Stimulated activated naive CD8-positive, alpha-beta T cell treated with anti-CD3 and anti-CD28 coated beads, Interleukin-15, Interleukin-2, amounts not matched to agents 100 U/mL and 50 U/mL, for 24 hours (primary cell): ENCODE measurements at places on chromosomes 16 and 17.

DNA sequence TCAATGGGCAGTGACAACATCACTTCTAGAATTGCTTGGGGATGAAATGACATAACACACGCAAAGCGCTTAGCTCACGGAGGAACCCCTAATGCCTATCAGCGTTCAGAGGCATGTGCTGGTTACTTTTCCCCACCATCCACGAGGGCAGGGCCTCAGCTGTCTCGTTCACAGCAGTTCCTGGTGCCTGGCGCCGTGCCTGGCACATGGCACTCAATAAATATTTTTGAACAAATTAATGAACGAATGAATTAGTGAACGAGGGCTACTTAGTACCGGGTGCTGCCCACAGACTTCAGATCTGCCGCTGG is 14.1 kb upstream of the CIBAR2 start:
- DNase-seq, result no peak

DNA sequence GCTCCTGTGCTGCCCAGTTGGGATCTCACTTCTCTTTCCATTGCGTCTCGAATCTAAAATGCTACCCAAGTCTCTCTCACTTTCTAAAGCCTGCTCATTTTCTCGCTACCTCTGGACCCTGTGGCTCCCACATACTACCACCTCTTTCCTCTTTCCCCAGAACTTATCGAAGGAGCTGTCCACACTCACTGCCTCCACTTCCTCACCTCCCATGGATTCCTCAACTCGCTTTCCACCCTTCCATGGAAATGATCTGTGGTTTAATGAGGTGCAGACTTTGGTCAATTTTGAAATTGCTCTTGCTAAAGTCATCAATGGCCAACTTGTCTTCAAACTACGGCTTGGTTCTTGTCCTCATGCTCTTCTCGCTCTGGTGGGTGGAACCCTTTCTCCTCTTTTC is 37.2 kb upstream of the ETV4 start:
- DNase-seq, result no peak

GRCh38 chr16:70698901-70699300 is 13.0 kb upstream of the MTSS2 start:
- no peak for DNase-seq

DNA sequence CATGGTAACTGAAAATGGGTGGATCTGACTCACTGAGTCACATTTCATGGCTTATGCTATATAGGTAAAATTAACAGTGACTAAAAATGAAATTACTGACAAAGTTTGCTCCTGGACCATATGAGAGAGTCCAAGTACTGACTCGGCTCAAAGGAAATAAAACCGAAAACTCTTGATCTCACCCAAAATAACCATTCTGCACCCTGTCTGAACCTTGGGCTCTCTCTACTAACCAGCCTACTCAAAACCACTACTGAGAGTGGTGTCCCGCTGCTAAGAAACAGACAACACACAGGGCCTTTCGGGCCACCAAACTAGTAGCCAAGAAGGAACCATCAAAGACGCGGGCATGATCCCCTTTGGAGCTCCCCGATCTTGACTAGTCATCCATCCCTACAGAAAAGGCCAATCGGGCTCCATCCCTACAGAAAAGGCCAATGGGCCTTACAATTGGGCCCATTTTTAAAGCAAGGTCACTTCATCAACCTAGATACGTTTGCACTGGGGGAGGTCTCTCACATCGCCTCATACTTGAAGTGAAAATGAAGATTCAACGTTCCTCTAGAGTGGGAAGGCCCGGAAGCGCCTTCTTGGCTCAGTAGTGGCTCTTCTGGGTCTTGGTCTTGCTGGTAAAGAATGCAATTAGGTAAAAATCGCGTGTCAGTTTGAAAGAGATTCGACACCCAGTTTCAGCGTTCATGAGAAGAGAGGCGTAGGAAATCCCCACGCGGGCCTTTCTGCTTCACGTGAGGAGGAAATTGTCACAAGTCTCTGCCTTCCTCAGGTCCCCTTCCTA is 720 bp upstream of the ZPBP2 start:
- peak; percentile 51 for DNase-seq

DNA sequence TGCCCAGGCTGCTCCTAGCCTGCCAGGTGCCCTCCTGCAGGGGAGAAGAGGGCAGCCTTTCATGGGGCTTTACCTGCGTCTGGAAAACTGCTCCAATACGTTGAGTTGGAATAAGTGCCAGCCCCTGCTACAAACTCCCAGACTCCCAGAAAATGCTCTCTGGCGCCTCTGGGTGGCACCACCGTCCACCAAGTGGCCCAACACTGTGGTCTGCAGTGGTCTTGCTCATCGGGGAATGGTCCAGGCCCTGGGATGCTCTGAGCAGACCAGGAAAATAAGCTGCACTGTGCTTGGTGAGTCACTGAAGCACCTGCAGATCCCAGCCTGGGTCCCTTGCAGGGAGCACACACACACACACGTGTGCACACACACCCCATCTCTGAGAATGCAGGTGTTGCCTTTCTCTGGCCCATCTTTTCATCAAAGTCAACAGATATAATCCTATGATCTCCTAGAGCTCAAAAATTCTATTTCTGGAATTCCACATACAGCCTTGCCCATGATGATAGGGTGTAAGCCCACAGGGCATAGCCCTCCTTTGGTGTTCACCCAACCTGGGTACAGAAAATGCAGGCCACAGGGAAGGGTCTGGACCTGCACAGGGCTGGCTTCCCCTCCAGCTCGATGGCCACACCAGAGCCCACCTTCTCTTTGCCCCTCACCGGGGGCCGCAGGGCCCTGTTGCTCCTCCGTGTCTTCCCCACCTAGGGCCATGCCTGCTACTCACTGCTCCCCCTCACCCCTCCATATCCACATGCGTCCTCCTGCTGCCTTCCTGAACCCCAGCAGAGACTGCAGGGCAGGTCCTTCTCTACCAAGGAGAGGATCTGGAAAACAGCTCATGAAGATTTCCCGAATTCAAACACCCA is 20.5 kb downstream of the CDIP1 start:
- peak; percentile 27 for DNase-seq

GRCh38 chr16:35599429-35600160 is 2140.2 kb downstream of the TP53TG3F start:
- DNase-seq, result no peak

DNA sequence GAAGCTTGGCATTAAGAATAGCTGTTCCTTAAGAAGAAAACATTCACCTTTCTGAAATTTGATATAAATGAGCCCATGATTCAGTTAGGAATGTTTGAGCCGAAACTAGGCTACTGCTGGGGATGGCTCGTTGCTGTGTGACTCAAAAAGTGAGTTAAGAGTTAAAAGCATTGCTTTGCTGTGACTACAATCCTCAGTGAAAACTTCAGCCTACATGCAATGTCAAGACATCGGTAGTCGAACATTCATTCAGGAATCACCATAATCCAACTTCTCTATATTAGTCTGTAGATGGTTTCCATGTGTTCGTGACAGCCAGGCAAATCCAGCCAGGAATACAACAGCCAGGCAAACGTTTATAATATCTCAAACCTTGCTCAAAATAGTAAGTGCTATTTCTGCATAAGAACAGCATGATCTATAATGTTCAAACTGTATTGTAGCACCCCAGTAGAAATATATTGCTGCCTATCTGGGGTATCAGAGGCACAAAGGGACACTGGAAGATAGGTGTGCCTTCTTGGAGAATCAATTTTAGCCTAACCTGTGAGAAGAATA is 1225.1 kb downstream of the CDH8 start:
- no peak for DNase-seq

- DNase-seq, result no peak
These were observed 3.3 kb downstream of the RARA start for GRCh38 chr17:40312131-40312731.

GRCh38 chr17:31580706-31581490 is 189.4 kb downstream of the RAB11FIP4 start:
- no peak for DNase-seq

- no peak for DNase-seq
These were observed 42.8 kb downstream of the PHKB start for GRCh38 chr16:47503936-47504335.

DNA sequence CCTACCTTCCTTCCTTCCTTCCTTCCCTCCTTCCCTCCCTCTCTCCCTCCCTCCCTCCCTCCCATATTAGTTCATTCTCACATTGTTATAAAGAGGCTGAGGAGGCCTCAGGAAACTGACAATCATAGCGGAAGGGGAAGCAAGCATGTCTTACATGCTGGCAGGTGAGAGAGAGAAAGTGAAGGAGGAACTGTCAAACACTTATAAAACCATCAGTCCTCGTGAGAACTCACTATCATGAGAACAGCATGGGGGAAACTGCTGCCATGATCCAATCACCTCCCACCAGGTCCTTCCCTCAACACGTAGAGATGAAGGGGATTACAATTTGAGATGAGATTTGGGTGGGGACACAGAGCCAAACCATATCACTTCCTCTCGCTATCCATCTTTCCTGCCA is 281.6 kb upstream of the FOXF1 start:
- no peak for DNase-seq

DNA sequence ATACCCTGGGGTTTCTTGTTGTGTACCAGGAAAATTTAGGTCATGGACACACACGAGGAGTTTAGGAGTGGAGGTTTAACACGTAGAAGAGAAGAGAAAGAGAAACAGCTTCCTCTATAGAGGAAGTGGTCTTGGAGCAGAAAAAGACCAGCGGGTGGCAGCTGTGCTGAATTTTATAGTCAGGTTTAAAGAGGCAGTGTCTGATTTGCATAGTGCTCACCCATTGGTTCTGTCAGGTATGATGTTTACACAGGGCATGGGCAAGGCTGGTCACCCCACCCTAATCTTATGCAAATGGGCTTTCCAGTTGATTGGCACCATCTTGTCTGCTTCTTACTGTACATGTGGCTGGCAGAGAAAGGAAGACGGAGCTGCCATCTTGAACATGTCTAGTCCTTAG is 309.0 kb downstream of the CDH13 start:
- no peak for DNase-seq

- no peak for DNase-seq
These were observed 222.7 kb downstream of the LGALS9B start for GRCh38 chr17:20244671-20245070.

DNA sequence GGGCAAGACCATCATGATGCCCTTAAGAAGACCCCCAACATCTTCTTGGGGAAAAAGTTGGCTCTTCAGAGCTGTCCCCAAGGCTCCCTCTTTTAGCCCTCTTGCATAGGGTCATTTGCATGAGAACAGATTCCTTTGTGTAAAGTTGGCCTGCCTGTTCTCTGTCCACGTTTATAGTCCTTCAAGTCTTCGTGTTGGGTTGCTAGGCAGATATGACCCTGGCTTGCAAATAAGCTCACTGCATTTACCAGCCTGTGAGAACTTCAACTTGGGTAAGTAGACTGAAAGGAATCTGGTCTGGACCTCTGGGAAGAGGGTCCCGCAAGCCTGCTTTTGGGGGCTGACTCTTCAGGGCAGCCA is 2.9 kb downstream of the ARSG start:
- no peak for DNase-seq

GRCh38 chr17:73284354-73284753 is 22.7 kb upstream of the CPSF4L start:
- DNase-seq, result no peak

- DNase-seq, result no peak
These were observed 22.9 kb downstream of the IKZF3 start for GRCh38 chr17:39841134-39841683.

- DNase-seq, result peak; percentile 83
These were observed 1.2 kb upstream of the PFN1 start for GRCh38 chr17:4949321-4950074.

GRCh38 chr16:47127541-47127940 is 16.2 kb downstream of the NETO2 start:
- no peak for DNase-seq

DNA sequence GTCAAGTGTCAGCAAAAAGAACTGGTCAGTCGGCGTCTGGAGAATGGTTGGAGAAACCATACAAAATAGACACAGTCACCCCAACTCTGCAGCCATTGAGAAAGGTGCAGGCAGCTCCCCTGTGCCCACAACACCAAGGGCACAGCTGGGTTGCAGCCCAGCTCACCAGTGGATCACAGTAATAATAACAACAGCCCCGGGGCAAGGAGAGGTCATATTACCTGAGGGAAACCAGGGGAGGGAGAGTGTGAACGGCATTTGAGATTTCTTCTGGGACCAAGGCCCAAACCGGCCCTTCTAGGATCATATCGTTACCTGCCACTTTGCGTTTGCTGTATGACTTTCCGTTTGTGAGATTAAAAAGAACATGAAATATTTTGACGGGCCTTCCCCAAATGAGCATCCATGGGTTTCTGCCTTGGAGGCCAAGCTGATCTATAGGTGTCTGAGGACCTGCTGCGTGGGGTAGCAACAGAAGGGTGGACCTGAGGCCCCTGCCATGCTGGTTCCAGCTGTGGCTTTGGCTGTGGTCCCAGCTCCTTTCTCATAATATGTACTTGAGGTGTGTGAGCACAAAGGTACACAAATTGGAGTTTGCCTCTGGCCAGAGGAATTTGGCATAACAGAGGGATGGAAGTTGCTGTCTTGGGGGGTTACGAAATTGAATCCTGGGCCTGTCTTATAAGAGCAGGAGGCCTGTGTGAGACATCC is 154.6 kb downstream of the CMIP start:
- DNase-seq, result no peak

DNA sequence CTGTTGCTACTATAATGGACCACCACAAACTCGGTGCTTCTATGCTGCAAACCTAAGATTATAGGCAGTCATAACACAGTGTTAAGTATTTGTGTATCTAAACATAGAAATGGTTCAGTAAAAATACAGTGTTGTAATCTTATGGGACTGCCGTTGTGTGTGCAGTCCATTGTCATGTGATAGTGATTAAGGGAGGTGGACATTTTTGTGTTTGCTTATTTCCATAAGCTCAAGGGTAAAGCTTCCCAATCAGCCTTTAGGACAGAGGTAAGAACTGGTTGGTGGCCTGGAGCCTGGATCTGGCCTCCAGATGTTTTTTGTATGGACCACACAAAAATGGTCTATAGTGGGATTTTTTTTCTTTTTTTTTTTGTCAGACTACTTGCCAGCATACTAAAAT is 29.9 kb downstream of the WWOX start:
- no peak for DNase-seq

GRCh38 chr16:1775006-1775845 is 2.3 kb upstream of the MRPS34 start:
- no peak for DNase-seq

DNA sequence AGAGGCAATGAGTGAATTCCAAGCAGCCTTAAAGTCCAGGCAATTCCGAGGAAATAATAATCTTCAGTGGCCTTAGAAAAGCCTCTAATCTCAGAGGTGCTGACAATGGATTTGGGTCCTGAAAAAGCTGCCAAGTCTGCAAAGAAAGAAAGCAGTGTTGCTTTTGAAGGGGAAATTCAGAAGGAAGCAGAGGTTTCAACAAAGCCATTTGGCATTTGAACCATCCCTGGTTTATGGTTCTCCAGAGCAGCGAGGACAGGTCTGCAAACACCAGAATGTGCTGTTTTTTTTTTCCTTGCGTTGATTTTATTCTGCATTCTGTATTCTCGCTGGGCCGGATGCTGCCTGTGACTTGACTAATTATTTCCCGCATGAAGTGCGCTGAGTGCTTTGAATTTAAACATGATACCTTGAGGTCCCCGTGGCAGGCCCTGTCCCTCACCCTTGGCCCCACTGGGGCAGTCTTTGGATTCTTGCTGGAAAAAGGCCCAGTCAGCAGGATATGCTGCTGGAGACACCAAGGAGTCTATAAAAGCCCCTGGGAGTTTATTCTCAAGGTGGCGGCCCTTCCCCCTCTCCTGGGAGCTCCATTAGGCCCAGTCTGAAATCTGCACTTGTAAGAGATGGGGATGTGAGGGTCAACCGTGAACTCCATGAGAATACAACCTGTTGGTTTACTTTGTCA is 338.3 kb downstream of the HAPSTR1 start:
- no peak for DNase-seq
